ENCODE measurements at places on chromosomes 4 and X. TPM values are rescaled to one million over a fixed set of nuclear protein-coding genes. Genes with fewer than 3 reads are reported as not detected.

GRCh38 chrX:81120258-81120935 lies 81.3 kb downstream of the HMGN5 start:
- H3K27ac ChIP-seq, result peak overlapping the region; percentile 67
- H3K27me3 ChIP-seq, result peaks cover 1% of the 10 kb centered on the region
- DNase-seq, result no peak
- peaks cover 13% of the 10 kb centered on the region for H3K4me1 ChIP-seq
- no peaks in the 10 kb centered on the region for H3K36me3 ChIP-seq

DNA sequence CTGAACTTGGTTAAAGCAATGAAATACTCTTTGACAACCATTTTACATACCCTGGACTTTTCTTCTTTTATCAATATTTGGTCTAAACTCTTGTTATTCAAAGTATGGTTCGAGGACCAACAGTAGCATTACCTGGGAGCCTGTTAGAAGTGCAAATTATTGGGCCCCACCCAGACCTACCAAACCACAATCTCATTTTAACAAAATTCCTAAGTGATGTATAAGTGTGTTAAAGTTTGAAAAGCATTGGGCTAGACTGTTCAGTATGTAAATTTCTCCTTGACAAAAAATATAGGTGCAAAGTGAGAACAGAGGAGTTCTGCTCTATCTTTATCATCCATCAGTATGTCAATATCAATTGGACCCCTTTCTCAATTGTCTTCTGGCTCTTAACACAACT lies 67.1 kb downstream of the PGRMC1 start:
- H3K4me3 ChIP-seq, result no peak overlapping the region
- H3K27ac ChIP-seq, result no peak overlapping the region
- H3K4me1 ChIP-seq, result no peaks in the 10 kb centered on the region
- H3K27me3 ChIP-seq, result peaks cover 8% of the 10 kb centered on the region
- no peak for DNase-seq
- H3K36me3 ChIP-seq, result no peaks in the 10 kb centered on the region

DNA sequence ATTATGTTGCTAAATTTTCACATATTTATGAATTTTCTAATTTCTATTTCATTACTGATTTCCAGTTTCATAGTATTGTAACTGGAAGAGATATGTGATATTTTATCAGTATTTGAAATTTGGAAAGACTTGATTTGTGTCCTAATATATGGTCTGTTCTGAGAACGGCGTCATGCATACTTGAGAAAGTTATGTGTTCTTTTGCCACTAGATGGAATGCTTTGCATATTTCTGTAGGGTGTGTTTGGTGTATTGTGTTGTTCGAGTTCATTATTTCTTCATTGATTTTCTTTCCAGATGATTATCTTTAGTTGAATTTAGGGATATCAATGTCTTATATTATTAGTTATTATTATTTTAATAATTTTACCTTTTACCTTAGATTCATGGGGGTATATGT lies 110.6 kb upstream of the ITM2A start:
- no peaks in the 10 kb centered on the region for H3K4me1 ChIP-seq
- no peaks in the 10 kb centered on the region for H3K36me3 ChIP-seq
- H3K27me3 ChIP-seq, result no peaks in the 10 kb centered on the region
- no peak overlapping the region for H3K27ac ChIP-seq

DNA sequence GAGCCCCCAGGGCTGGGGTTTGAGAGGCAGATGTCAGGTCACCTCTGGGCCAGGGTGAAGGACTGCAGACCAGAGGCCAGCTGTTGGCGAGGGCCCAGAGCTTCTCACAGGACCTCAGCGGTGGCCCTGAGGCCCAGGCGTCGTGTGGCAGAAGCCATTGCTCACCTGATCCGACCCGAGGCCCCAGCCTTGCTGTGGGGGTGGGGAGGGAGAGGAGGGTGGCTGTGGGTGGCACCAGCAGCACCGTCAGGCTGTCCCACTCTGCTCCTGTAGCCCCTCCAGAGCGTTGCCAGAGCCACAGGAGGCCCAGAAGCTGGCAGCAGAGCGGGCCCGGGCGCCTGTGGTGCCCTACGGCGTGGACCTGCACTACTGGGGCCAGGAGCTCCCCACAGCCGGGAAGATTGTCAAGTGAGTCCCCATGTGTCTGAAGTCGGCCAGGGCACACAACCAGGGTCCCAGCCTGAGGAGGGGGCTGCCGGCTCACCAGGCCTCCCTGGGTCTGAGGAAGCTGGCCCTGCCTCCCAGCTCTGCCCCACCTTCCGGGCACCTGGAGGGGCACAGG lies 28.8 kb downstream of the UVSSA start:
- no peaks in the 10 kb centered on the region for H3K4me1 ChIP-seq
- H3K27me3 ChIP-seq, result no peaks in the 10 kb centered on the region
- H3K27ac ChIP-seq, result no peak overlapping the region
- H3K4me3 ChIP-seq, result no peak overlapping the region
- DNase-seq, result no peak

- H3K4me1 ChIP-seq, result peaks cover 56% of the 10 kb centered on the region
- no peak for DNase-seq
- H3K27ac ChIP-seq, result peak overlapping the region; percentile 94
- peaks cover 80% of the 10 kb centered on the region for H3K36me3 ChIP-seq
These were observed 113.7 kb downstream of the SOWAHB start for GRCh38 chr4:76784237-76784636.

DNA sequence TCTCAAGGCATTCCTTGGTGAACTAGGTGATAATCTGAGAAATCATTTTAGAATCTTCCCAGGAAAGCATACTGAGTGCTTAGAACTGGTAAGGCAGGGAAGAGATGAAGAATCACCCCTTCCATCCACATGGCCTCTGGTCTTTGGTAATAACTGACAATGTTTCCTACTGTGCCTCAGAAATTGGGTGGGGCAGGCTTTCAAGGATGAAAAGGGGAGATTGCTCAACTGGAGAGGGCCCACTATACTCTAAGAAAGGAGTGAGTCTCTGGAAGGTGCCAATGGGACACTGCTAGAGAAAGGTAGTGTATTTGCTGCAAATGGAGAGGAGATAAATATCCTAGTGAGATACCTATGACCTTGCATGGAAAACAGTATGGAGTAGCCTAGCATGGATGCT lies 135.0 kb upstream of the SCML1 start:
- H3K36me3 ChIP-seq, result no peaks in the 10 kb centered on the region
- no peaks in the 10 kb centered on the region for H3K4me1 ChIP-seq
- no peak overlapping the region for H3K4me3 ChIP-seq
- no peak for DNase-seq

- H3K36me3 ChIP-seq, result peaks cover 8% of the 10 kb centered on the region
- H3K27me3 ChIP-seq, result no peaks in the 10 kb centered on the region
- H3K4me1 ChIP-seq, result peaks cover 30% of the 10 kb centered on the region
These were observed 105.2 kb downstream of the RNF150 start for GRCh38 chr4:141028024-141028529.

GRCh38 chr4:97924341-97924958 lies 218.8 kb downstream of the STPG2 start:
- no peak for DNase-seq
- H3K4me3 ChIP-seq, result no peak overlapping the region
- no peaks in the 10 kb centered on the region for H3K36me3 ChIP-seq
- no peaks in the 10 kb centered on the region for H3K27me3 ChIP-seq

DNA sequence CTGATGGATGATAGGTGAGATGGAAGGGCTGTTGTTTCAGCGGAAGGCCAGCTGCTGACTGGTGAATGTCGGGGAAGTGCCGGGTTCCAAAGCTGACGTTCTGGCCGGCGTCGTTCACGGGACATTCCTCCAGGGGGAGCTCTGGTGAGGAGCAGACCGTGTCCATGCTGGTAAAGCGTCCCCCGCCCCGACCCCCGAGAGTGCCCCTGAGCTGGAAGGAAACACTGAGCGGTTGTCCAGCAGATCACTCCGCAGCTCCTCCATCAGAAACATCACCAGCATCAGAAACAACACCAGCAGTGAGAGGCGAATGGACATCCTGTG lies 18.6 kb upstream of the ADRA2C start:
- H3K27me3 ChIP-seq, result peaks cover 53% of the 10 kb centered on the region
- peaks cover 4% of the 10 kb centered on the region for H3K36me3 ChIP-seq
- no peak overlapping the region for H3K4me3 ChIP-seq

- DNase-seq, result no peak
- H3K4me1 ChIP-seq, result no peaks in the 10 kb centered on the region
These were observed 274.6 kb downstream of the NAF1 start for GRCh38 chr4:162891788-162892707.

DNA sequence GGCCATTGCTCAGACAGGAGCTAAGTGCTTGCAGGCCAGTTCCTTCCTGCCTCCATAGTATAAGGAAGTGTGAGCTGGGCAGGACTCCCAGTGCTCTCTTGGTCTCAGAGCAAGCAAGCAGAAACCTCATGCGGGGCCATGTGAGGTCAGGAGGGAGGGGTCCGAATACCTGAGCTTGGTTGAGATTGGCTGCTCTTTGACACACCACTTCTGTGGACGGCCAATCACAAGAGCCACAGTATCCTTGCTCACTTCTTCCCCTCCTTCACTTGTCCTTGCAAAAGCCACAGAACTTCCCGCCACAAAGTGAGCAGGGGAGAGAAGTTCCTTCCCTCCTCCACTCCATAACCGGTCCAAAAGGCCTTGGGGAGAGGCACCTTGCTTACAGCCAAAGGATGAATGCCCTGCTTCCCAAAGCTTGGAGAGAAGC lies 56.7 kb downstream of the PRPS1 start:
- peaks cover 19% of the 10 kb centered on the region for H3K27me3 ChIP-seq
- no peak overlapping the region for H3K27ac ChIP-seq
- H3K4me3 ChIP-seq, result no peak overlapping the region
- H3K4me1 ChIP-seq, result peaks cover under 1% of the 10 kb centered on the region

- H3K4me1 ChIP-seq, result peaks cover 9% of the 10 kb centered on the region
- H3K27me3 ChIP-seq, result peaks cover 2% of the 10 kb centered on the region
- H3K4me3 ChIP-seq, result peak overlapping the region; percentile 27
- DNase-seq, result no peak
- no peaks in the 10 kb centered on the region for H3K36me3 ChIP-seq
- no peak overlapping the region for H3K27ac ChIP-seq
These were observed 24.3 kb upstream of the GPRIN3 start for GRCh38 chr4:89331686-89332544.

GRCh38 chr4:61182915-61183314 lies 17.2 kb upstream of the ADGRL3 start:
- H3K4me3 ChIP-seq, result no peak overlapping the region
- no peaks in the 10 kb centered on the region for H3K27me3 ChIP-seq
- H3K36me3 ChIP-seq, result 0 out of 2 replicates have a peak, but pooled peaks cover 4% of the 10 kb centered on the region
- DNase-seq, result no peak
- no peaks in the 10 kb centered on the region for H3K4me1 ChIP-seq
- H3K27ac ChIP-seq, result no peak overlapping the region

GRCh38 chr4:56757261-56757746 lies 64.2 kb downstream of the SPINK2 start:
- peaks cover 39% of the 10 kb centered on the region for H3K4me1 ChIP-seq
- H3K27me3 ChIP-seq, result peaks cover 3% of the 10 kb centered on the region
- H3K27ac ChIP-seq, result peak overlapping the region; percentile 93
- peak overlapping the region; percentile 81 for H3K4me3 ChIP-seq
- no peaks in the 10 kb centered on the region for H3K36me3 ChIP-seq
- peak; percentile 59 for DNase-seq

GRCh38 chr4:88606832-88607231 lies 14.6 kb downstream of the HERC3 start:
- DNase-seq, result no peak
- peaks cover 31% of the 10 kb centered on the region for H3K4me1 ChIP-seq
- peaks cover 44% of the 10 kb centered on the region for H3K36me3 ChIP-seq

- peak; percentile 74 for DNase-seq
- H3K4me3 ChIP-seq, result no peak overlapping the region
- H3K27me3 ChIP-seq, result peaks cover 3% of the 10 kb centered on the region
- no peak overlapping the region for H3K27ac ChIP-seq
These were observed 61.1 kb upstream of the VAMP7 start for GRCh38 chrX:155819966-155820491.

DNA sequence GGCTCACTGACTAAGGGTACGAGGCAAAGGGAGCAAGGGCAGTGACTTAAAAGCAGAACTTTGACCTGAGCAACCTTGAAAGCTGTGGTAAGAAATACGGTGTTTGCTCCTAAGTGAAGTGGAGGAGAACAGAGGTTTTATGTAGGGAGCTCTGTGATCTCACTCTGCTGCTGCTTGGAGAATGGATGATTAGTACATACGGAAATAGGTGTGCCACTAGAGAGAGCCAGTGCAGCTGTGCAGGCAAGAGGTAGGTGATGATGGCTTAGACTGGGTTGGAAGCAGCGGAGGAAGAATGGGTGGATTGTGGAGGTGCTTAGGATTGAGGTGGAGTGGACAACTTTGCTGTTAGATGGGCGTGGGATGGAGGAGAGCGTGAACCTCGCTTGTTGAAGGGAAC lies 85.0 kb downstream of the FAM193A start:
- peaks cover 4% of the 10 kb centered on the region for H3K27me3 ChIP-seq
- H3K36me3 ChIP-seq, result peaks cover 10% of the 10 kb centered on the region

- DNase-seq, result no peak
- H3K4me3 ChIP-seq, result peak overlapping the region; percentile 92
- H3K27me3 ChIP-seq, result no peaks in the 10 kb centered on the region
- peaks cover 48% of the 10 kb centered on the region for H3K36me3 ChIP-seq
- H3K27ac ChIP-seq, result peak overlapping the region; percentile 80
These were observed 2.0 kb downstream of the ANTXR2 start for GRCh38 chr4:80070880-80071603.

DNA sequence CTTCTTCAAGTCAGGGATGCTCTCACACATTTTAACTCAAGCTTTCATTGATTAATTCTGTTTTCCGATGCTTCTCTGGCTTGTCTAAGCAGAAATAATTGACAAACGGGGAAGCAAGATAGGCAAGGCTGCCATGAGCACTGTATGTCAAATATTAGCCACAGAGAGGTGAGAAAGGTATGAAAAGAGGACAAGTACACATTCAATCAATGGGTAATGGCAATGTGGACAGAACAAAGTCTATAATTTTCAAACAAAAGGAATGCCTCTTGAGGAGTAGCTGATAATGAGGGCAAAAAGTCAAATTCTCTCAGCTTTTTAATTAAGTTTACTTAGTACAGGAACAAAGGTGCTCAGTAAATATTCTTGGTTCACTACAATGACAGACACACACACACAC lies 19.6 kb downstream of the COX7B2 start:
- no peak overlapping the region for H3K4me3 ChIP-seq
- no peak for DNase-seq
- no peak overlapping the region for H3K27ac ChIP-seq
- no peaks in the 10 kb centered on the region for H3K27me3 ChIP-seq
- H3K4me1 ChIP-seq, result no peaks in the 10 kb centered on the region

DNA sequence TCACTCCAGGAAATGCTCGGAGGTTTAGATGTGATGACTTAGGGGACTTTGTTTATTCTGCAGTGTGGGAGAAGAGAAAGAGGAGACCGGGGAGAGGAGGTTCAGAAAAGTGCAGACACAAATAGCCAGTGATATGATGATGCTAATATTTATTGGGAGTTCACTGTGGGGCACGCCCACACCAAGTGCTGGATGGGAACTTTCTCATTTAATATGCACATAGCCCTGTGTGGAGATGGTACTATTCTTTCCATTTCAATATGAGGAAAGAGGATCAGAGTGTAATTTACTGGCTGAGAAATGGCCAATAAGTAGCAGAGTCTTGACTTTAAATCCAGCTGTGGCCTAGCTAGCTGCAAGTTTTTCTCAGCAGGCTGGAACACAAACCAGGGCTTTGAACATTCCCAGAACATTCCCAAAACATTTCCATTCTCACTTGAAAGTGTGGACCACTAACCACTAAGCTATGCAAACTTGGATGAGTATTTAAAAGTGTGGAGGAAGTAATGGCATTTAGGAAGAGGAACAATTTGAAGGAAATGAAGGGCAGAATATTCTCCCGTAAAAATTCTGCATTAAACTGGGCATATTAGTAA lies 231.7 kb downstream of the HS3ST1 start:
- no peak for DNase-seq
- no peaks in the 10 kb centered on the region for H3K27me3 ChIP-seq
- H3K36me3 ChIP-seq, result no peaks in the 10 kb centered on the region
- H3K4me3 ChIP-seq, result no peak overlapping the region

Gene IKBKG
- total RNA-seq, result 36.9 TPM

Gene GAGE2A
- total RNA-seq, result not detected

Gene MAGEE2
- not detected for total RNA-seq

Gene ART3
- not detected for total RNA-seq

Gene TMEM144
- 0.26 TPM for total RNA-seq

Gene ADH4
- total RNA-seq, result not detected

Gene SLC16A2
- total RNA-seq, result 71.4 TPM

Gene COX7B2
- not detected for total RNA-seq

Data from HFFc6 (cell line).